ENCODE measurements at places on chromosomes 5 and 9. TPM values are rescaled to one million over a fixed set of nuclear protein-coding genes. Genes with fewer than 3 reads are reported as not detected.

The BARHL1 gene
- total RNA-seq, result not detected

The SLC34A3 gene
- total RNA-seq, result not detected

The SNCAIP gene
- total RNA-seq, result 0.23 TPM

The TSSK1B gene
- not detected for total RNA-seq

The CARD9 gene
- total RNA-seq, result 2.1 TPM

- DNase-seq, result no peak
Observed at GRCh38 chr5:174221436-174221835, 175.9 kb downstream of the NSG2 start.

- DNase-seq, result no peak
Observed at GRCh38 chr5:60178101-60178500, 284.6 kb upstream of the PDE4D start.

DNA sequence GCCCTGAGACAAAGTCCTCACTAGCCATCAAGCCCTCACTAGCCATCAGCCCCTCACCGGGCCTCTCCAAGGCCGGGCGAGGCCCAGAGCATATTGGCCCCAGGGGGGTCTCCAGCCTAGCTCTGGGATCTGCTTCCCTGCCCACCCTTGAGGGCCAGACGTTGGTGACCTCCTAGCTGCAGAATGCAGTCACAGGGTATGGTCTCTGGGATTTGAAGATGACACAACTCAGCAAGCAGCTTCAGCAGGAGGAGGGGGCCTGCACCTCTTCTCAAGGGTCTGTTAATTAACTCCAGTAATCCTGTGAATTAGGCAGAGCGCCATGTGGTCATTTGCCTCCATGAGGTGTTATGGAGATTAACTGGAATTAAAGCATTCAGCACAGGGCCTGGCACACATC, 116.9 kb upstream of the SPOCK1 start:
- no peak for DNase-seq

DNA sequence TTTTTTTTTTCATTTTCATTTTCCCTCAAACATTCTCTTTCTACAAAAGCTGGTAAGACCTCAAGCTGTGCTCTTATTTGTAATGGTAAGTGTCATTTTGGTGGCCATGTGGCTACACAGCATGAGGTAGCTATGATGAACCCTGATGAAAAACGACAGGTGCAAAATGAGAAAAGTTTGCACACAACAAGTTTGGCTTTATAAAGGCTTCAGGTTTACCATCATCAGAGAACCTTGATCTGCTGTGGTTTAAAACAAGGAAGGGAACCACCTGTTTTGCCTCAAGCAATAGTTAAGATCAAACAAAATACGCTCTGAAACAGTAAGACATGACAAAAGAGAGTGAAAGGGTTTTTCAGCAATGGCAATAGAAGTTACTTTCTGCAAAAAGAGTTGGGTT, 1124.6 kb upstream of the ACO1 start:
- no peak for DNase-seq

DNA sequence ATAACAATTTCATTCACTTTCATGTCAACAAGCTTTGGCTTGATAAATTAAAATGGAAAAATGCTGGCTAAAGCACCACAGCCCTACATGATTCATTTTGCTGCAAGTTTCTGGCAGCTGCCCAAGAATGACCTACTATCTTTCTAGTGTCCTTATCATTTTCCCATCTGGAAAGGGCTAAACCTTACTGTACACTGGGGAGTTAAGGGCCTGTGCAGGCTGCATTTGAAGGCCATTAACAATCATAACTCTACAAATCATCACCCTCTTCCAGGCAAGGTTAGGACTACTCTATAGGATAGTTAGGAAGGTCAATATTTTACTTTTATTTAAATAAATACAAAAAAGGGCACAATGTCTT, 579.7 kb upstream of the ZNF608 start:
- DNase-seq, result no peak

DNA sequence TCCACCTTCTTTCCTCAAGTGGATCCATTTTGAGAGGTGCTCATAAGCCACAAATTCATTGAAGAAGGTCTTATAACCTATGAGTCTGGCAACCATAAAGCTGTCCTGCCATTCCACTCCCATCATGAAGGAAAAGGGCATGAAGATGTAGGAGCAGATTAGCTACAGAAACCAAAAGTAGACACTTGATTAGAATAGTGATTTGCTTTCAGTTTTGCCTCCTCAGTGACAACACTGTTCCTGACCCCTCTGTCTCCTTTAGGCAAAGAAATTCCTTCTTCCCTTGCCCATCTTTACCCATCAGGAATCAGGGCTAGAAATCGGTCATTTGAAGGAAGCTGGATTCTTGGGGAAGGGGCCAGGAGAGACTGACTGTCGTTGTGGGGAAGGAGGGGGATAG, 55.2 kb downstream of the SLC28A3 start:
- DNase-seq, result no peak

DNA sequence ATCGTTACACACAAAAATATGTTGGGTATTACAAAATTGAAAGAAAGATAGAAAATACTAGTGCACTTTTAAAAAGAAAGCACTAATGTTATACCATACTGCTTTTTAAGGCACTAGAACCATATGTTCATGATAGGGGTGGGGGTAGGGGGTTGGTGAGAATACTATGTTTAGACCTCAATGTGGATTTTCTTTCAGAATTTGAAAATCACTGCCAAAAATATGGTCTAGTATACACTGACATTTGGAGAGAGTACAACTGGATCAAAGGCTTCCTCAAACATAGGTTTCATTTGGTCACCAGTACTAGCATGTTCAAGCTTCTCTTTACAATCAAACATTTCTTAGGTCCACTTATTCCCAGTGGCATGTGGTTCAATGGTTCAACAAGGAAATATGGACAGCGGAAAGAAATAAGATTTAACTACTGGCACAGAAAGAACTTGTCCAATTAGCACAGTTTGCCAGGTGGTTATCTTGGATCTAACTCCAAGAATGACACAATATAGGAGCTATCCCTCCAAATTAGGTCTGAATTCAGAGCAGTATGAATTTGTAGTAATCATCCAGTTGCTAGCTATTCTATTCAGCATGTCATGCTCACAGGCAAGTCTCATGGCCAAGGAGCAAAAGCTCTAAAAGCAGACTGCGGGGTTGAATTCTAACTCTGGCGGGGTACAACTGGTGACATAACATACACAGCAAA, 139.3 kb downstream of the SLC24A2 start:
- no peak for DNase-seq

GRCh38 chr5:139898981-139899380, 103.4 kb downstream of the PSD2 start:
- DNase-seq, result no peak

GRCh38 chr5:168925160-168925559, 346.0 kb upstream of the PANK3 start:
- no peak for DNase-seq

DNA sequence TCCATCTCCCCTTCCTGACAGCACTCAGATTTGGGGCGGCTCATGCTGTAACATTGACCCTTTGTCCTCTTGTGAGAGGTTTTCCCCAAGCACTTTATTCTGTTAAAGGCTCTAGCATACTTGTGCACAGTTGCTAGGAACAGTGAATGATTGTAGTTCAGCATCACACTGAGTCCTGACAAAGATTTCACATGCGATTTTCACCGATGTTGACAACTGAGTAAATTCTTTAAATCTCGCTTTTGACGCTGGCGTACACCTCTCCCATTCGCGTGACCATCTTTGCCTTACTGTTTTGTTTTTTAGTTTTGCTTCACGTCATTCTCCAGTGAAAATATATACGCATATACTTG, 780 bp downstream of the CDC37L1 start:
- DNase-seq, result no peak

DNA sequence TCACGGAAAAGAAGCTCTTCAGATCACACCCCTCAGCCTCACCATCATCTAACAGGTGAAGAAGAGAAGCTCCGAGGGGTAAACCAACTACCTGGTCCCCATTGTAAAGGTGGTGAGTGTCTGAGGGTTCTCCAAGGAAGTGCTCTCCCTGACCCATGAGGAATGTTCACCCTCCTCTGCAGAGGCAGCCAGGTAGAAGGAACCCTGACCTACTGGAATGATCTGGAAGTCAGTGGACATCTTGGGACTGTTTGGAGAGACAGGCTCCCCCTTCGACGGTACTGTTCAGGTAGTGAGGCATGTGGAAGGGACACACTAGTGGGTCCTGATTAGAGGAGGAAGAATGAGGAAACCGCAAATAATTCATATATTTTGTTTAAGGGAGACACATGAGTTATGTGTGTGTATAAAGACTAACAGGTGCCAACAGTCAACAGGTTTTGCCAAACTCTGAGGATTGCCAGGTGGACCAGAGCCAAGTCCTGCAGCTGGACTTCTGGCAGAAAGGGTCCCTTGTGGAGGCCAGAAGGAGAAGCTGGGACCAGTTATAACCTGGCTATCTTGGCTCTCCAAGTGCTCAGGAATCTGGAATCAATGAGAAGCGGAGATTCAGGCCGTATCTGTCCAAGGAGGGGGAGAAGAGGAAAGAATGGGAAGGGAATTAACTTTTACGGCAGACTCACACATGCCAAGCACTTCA, 3.0 kb upstream of the ZBTB34 start:
- peak; percentile 67 for DNase-seq

DNA sequence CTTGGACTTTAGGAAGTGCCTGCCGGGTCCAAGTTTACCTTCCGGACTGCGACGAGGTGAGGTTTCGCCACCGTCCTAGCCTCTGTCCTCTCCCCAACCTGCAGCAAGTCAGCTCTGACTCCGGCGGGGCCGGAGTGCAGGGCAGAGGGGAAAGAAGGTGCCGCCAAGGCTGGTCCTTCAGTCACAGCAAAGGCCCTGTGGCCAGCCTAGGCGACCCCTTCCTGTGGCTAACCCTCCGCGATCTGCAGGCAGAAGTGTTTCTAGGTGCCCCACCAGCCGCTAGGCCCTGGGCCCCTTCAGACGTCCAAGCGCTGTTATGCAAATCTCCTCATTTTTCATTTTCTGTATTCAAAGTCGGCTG, 11.1 kb upstream of the NKX2-5 start:
- DNase-seq, result no peak
